ENCODE measurements at places on chromosomes 7 and 10. TPM values are rescaled to one million over a fixed set of nuclear protein-coding genes. Genes with fewer than 3 reads are reported as not detected.

- DNase-seq = no peak
These were observed 136.9 kb downstream of the SLIT1 start for GRCh38 chr10:97048649-97049427.

DNA sequence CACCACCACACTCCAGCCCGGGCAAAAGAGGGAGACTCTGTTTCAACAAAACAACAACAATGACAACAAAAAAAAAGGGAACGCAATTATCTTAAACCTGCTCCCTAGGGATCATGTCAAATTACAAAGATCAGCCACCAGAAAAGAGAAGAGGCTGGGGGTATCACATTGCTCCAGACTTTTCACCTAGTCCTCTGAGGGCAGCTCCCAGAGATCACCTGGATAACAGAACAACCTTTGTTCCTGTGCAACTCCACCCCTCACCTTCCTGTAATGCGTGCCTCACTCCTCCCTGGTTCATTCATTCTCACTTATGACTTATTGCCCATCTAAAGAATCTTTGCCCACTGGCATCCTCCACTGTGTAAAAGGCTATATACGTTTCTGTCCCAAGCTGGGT is 31.8 kb downstream of the SVOPL start:
- no peak for DNase-seq

DNA sequence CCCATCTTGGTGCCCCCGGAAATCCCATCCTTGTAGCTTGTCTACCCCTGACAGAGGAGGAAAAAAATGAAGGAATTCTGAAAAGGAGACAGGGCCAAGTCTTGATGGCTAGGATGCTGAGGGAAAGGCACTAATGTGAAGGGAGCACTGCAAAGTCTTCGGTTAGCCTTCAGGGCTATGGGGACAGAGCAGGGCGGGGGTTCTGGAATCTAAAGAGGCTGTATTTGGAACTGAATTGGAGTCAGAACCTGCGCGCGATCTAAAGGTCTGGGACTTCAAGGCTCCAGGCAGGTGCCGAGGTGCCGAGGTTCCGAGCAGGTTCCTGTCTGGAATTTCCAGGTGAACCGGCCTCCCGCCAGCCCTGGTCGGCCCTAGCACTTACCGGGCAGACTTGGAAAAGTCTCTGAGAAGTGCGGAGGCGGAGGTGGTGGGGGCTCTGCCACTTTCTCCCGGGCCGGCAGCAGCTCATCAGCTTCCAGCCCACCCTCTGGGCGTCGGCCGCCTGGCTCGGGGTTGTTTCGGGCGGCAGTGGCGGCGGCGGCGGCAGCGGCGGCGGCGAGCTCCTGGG is 781 bp downstream of the GBX1 start:
- DNase-seq = no peak

DNA sequence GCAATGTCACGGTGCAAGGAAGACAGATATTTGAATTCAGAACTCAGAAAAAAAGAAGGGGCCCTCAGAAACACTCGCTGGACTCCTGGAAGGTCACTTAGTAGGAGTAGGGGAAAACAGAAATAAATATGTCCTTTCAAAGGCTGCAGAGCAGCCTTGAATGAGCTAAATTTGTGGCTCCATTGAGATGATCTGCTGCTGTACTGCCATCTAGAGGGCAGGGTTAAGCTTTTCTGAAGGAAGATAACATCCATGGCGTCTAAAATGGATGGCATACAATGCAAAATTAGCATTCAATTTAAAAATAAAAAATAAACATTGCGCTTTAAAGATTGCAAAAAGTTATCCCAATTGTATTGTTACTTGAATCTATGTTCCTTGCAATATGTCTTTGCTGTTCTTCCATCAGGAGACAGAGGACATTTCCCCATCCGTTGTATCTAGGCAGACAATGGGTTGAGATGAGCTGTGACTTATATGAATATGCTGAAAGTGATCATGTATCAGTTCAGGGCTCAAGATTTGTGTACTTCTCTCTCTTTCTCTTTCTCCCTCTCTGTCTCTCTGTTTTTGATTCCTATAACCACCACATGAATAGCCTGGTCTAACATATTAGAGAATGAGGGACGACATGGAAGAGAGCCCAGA is 642.2 kb downstream of the SH2D4B start:
- no peak for DNase-seq

DNA sequence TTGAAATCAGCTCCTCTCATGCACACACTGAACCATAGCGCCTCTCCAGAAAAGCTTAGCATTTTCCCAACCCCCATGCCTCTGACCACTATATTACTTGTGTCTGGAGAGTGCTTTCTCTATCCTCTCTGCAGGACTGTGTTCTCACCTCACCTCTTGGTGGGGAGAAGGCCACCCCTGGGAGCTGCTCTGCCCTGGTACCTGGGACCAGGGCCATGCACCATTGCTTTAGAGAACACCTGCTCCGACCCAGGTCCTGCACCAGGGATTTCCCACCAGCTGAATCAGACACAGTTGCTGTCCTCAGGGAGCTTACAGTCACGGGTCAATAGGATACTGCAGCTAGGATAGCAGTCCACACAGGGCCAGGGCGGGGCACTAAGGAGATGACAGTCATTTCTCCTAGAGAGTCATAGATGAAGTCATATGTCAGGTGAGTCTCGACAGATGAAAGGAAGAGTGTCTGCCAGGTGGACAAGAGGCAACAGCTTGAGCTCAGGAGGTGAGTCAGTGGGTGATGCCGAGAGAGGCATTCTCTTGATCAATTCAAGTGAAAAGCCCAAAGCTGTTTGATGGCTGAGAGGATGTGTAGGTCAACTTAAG is 619 bp upstream of the LMTK2 start:
- no peak for DNase-seq

SAMD9 gene
- 5.2 TPM for total RNA-seq

TAF3 gene
- total RNA-seq = 12.9 TPM

TMEM176A gene
- 27.5 TPM for total RNA-seq

DOCK1 gene
- 34.3 TPM for total RNA-seq

Data from body of pancreas (tissue), 4 donors.